Ovary (tissue), 10 donors: ENCODE measurements at places on chromosomes 1 and 21. TPM values are rescaled to one million over a fixed set of nuclear protein-coding genes. Genes with fewer than 3 reads are reported as not detected.

DNA sequence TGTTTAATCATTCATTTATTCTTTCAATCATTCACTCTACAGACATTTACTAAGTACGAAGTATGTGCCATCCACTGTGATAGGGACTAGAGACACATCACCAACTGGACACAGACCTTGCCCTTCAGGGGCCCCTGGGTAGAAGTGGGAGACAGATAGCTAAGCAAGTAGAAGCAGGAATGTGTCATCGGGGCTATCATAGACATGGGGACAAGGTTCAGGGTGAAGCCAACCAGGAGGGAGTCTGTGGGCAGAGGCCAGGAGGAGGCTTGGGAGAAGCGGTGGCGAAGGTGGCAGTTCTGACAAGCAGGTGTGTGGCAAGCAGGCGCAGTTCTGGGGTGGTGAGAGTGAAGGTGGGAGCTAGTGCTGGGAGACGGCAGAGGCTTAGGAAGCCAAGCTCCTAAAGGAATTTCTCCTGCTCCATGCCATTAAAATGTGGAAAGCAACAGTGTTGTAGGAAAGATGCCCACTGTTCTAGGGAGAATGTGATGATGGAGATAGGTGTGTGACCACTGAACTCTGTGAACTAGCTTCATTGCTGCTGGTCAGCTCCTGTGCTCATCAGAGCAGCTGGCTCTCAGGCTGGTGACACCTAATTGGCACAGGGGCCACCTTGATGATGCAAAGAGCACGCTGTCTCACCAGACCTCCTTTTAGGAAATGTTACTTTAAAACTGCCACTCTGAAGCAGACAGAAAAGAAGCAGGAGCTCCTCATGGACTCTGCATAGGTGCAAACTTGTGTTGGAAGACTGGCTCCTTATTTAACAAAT lies 79.7 kb upstream of the LPGAT1 start:
- no peak for DNase-seq
- no peaks in the 10 kb centered on the region for H3K36me3 ChIP-seq
- no peaks in the 10 kb centered on the region for H3K27me3 ChIP-seq

The TMOD4 gene
- total RNA-seq: 1.4 TPM

The MTMR11 gene
- total RNA-seq: 30.0 TPM

The OR14K1 gene
- total RNA-seq: not detected

The PSMA5 gene
- 42.2 TPM for total RNA-seq

- H3K27me3 ChIP-seq: no peaks in the 10 kb centered on the region
- no peak overlapping the region for H3K27ac ChIP-seq
- no peak overlapping the region for H3K4me3 ChIP-seq
Measured at GRCh38 chr1:245971711-245972085, 535.4 kb downstream of the SMYD3 start.

- peaks cover 7% of the 10 kb centered on the region for H3K4me1 ChIP-seq
- no peak for DNase-seq
- no peak overlapping the region for H3K27ac ChIP-seq
- H3K27me3 ChIP-seq: no peaks in the 10 kb centered on the region
- H3K36me3 ChIP-seq: no peaks in the 10 kb centered on the region
Measured at GRCh38 chr1:33397125-33397506, 33.8 kb downstream of the PHC2 start.

The LAX1 gene
- 0.48 TPM for total RNA-seq
